Left kidney (tissue), 8 donors: ENCODE measurements at places on chromosomes 5 and 9. TPM values are rescaled to one million over a fixed set of nuclear protein-coding genes. Genes with fewer than 3 reads are reported as not detected.

FRRS1L gene
- 2.3 TPM for polyA plus RNA-seq

GRCh38 chr5:150532996-150533395 lies 25.1 kb downstream of the NDST1 start:
- DNase-seq = no peak

TXNDC8 gene
- not detected for polyA plus RNA-seq

DNA sequence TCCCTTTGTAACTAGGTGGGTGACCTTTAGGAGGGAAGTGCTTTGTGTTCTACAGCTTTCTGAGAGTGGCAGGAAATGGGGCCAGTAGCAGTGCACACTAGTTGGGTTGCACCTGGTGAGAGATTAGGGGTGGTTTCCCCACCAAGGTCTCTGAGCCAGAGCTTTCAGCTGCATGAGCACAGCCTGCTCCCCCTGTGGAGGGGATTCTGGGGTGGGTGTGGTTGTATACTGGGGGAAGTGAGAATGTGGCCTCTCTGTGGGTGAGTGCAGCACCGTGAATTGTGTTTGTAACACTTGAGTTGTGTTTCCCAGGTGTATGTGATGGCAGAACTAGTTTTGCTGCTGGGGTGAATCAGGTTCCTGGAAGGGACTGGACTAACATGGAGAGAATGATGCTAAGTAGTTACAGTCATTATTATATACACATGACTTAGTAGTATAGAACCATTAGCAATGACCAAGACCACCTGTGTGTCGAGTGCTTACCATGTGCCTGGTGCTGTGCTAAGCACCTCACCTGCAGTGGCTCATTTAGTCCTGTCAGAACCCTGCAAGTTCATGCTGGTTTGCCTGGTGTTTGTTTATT lies 11.8 kb upstream of the CXXC5 start:
- no peak for DNase-seq

DNA sequence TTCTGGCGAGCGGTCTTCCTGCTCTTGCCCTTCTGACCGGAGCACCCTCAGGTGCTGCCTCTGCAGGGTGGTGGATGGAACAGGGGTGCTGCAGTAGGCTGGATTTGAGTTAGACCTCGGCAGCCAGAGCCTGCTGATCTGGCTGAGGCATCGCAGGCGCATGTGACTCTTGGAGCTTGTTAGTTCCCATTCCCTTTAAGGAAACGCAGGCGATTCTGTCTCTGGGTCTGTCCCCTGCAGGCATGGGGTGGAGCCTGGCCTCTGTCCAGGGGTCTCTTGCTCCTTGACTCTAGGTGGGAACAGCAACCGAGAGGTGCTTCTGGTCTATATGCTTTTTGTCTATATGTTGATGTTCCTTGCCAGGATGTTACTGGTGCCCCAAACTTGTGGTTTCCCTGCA lies 3.1 kb downstream of the WNK2 start:
- no peak for DNase-seq

- DNase-seq = no peak
Observed at GRCh38 chr9:92151691-92152393, 36.6 kb upstream of the SPTLC1 start.

DNA sequence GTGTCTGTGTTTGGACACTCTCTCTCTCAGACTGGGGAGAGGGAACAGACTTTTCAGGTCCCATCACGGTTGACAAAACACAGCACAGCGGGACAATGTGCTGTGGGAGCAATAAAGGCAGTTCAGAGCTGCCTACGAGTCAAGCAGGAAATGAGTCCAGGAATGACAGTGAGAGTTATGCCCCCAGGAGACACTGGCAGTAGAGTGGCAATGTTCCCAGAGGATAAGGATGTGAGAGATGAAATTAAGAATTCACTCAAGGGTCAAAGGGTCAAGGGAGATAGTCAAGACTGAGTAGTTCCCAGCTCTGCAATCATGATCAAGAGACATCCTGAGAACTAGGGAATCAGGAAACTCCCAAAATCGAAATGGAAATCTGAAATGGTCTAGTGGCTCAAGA lies 156.1 kb downstream of the LURAP1L start:
- no peak for DNase-seq
